ENCODE measurements at places on chromosomes 6 and 20.

DNA sequence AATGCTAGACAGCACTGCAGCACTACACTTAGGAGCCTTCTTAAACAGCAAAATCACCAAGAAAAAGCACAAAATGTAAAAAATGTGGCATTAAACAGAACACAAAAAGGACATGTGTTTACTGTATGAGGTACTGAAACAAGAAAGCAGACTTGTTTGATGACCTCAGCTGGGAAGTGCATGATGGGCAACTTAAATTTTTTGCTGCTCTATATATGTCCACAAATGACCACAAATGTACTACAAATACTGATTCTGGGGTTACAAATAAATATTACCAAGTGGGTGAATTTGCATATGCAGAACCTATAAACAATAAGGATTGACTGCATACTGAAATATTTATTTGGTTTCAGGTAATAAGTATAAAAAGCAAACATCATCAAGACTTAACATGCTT lies 13.1 kb downstream of the RAB23 start:
- no peak for DNase-seq

GRCh38 chr6:98539741-98540140 lies 294.6 kb upstream of the POU3F2 start:
- no peak for DNase-seq

- no peak for DNase-seq
Observed at GRCh38 chr6:45479834-45480751, 102.4 kb upstream of the SUPT3H start.

DNA sequence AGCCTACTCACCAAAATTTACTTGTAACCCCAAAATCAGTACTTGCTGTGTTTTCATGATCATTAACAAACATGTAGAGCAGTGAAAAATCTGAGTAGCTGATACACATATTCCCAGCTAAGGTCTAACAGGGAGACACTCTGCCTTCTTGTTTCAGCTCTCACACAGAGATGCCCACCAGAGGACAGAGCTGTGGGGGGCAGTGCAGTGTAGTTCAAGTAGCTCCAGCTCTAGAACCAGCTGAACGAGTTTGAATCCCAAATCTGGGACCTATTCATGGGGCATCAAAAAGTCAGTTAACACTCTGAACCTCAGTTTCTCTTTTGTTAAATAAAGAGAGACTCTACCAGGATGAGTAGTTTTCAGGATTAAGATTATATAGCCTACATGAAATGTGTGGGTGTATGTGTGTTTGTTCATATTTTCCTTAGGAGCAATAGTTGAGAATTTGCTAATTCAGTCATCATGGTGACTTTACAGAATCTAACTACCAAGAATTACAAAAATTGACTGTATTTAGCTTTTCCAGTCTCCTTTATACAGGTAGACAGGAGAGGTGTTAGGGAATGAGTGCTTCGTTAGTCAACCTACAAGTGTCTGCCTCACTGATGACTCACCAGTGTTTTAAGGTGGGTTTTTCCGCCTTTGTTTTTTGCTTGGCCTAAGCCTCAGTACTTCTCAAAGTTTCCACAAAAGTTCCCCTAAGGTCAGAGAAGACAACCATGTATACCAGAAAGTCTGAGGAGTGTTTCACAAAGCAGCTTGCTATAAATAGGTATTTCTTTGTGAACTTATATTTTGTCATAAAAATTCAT lies 164.0 kb upstream of the RUNX2 start:
- peak; percentile 20 for DNase-seq

DNA sequence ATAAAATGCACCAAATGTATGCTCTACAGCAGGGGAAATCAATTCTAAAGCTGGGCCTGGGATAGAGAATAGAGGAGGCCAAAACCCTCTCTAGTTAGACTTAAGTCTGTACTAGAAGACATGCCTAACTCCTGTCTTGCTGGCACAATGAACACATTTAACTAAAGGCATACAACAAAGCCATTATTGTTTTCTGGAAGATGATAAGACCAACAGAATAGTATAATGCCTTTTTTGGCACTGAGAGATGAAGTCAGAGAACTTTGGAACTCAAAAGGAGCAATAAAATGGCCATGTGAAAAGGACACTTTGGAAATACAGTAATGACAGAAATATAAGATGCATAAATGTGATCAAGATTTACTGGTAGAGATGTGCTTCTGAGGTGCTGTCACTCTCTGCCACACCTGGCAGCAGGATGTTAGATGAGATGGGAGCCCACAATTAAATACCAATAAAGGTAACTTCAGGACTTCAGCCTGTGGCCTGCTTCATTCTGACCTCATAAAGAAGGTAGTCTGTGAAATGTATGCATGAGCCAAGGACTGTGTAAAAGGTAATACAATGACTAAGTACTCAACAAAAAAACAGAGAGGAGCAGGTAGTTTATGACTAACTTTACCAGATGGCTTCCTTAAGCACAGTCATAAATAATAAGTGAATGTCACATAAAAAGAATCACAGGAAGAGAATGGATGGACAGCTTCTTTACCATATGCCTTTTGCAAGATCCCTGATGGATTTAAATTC lies 333.4 kb downstream of the BCKDHB start:
- no peak for DNase-seq

All from stimulated activated CD4-positive, alpha-beta T cell treated with anti-CD3 and anti-CD28 coated beads, Interleukin-12 subunit alpha, Interleukin-12 subunit beta, amount 100 ng/mL, for 48 hours (primary cell).